Activated CD4-positive, alpha-beta memory T cell treated with anti-CD3 and anti-CD28 coated beads for 36 hours (primary cell): ENCODE measurements at places on chromosomes 2 and 18. TPM values are rescaled to one million over a fixed set of nuclear protein-coding genes. Genes with fewer than 3 reads are reported as not detected.

Gene LOXL3
- total RNA-seq: 0.90 TPM

Gene GPR39
- total RNA-seq: not detected

Gene BCL11A
- total RNA-seq: not detected

Gene VIT
- not detected for total RNA-seq

Gene DQX1
- total RNA-seq: 0.56 TPM
